ENCODE measurements at places on chromosomes 7 and 10.
A peak's percentile ranks its signal among the peaks of the same experiment; 100 is the strongest.

GRCh38 chr7:94222516-94222915, 172.2 kb upstream of the COL1A2 start:
- DNase-seq: no peak

- DNase-seq: no peak
Measured at GRCh38 chr10:130354976-130355795, 219.0 kb downstream of the GLRX3 start.

DNA sequence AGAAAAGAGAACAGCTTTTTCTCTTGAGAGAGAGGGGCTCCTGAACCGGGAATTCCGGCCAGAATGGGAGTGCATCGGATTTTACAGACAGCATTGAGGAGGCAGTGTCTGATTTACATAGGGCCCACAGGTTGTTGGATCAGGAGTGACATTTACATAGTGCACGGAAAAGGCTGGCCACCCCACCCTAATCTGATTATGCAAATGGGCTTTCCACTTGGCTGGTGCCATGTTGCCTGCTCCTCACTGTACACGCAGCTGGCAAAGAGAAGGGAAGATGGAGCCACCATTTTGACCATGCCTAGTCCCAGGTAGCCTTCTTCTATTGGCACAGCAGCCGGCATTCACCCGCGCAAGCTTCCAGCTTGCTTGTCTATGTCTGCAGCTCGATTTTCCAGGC, 77.5 kb upstream of the FAM171A1 start:
- DNase-seq: no peak

DNA sequence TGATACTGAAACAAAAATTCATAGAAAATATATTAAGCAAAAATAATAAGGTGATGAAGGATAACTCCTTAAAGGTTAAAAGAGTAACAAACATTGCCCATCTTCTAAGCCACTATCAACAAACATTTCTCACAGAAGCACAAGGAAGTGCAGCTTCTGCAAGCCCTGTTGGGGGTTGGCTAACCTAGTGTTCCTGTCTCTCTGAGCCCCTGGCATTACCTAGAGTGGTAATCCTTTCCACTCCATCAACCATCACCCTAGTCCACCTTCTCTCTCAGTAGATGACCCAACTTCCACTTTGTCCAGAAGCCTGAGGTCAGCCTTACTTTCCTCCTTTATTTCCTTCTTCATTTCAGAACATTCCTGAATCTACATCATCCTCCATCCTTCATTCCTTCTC, 59.7 kb downstream of the HIPK2 start:
- DNase-seq: no peak

DNA sequence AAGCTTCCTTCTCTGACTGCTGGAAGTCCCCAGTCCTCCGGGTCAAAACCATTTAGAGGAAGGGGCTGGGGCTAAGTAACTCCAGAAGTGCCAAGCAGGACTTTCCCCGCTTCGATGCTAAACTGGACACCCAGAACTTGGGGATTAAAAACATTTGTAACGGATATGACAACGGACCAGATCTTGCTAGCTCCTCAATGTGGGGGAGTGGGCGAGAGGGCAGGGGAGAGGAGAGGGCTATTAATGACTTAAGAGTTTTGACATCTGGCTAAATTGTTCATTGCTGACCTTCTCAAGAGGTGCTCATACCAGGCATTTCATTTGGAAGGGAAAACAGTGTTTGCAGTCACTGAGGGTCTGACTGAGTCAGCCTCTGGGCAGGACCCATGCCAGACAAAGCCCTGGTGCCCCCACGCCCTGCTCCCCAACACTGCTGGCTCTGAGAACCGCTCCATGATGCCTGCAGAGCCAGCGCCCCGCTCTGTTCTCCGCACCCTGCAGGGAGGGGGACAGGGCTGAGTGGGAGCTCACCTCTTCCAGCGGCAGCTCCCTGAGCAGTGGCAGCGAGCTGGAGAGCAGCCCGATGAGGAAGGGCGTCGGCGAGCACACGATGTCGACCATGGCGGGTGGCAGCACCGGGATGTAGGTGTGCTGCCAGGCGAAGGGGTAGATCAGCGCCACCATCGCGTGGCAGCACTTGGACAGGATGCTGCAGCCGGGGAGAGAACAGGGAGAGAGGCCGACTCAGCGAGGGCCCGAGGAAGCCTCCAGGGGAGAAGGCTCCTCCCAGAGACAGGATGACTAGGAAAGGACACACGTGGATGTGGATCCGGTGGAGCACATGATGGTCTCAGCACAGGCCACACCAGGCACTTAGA, 47.7 kb upstream of the MKRN1 start:
- DNase-seq: no peak

GRCh38 chr10:92011560-92012214, 88.1 kb downstream of the BTAF1 start:
- DNase-seq: no peak

DNA sequence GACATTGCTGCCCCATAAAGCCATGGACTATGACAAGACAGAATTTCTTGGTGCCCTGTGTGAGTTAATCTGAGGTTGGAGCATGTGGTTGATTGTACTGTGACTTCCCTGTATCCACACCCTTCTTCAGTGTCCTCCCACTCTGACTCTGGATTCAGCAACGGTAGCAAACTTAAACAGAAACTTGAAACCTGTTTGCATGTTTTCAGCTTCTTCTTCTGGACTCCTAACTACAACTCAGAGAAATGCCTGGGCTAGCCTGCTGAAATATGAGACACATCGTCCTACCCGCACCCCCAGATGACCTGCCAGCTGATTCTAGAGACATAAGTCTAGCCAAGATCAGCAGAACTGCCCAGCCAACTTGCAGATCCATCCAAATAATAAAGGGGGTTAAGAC, 78.4 kb downstream of the IPMK start:
- no peak for DNase-seq

DNA sequence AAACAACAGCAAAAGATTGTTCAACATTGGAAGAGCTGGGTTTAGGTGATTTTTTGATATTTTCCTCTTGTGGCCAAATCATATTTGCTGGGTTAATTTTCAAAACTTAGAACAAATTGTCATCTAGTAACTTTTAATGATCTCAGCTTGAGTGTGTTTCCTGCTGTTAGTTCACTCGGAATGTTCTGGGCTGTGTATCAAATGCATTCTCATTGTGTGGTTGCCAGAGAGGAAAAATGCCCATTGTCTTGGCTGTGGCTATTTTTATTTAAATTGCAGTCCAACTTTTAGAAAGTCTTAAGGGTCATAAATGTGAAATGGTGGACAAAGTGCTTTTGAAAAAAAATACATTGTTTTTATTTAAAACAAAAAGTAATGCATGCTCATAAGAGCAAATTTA, 542.0 kb downstream of the TNS3 start:
- DNase-seq: no peak

DNA sequence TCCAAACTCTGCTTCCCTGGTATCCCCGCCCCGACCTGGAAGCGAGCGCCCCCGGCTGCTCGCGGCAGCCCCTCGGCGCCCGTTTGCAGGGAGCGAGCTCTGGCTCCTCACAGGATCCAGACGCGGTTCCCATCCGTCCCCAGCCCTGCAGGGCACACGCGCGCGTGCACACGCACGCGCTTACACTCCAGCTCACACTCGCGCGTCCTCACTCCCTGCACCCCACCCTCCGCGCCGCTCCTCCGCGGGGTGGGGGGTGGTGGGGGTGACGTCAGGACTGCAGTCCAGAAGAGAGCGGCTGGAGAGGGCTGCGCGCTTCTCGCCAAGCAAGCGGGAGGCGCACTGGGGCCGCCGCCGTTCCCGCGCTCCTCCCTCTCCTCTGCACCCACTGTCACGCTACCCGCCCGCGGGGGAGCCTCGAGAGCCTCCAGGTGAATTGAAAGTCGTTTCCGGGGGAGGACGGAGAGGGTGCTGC, 255.6 kb downstream of the OTUD1 start:
- DNase-seq: no peak

- DNase-seq: no peak
Measured at GRCh38 chr7:112433289-112433688, 17.0 kb upstream of the IFRD1 start.

GRCh38 chr10:50452603-50453002, 171.2 kb downstream of the SGMS1 start:
- no peak for DNase-seq

GRCh38 chr7:27200761-27201579, 1.1 kb upstream of the HOXA13 start:
- no peak for DNase-seq

GRCh38 chr10:44792119-44792775, 118.9 kb upstream of the TMEM72 start:
- no peak for DNase-seq

DNA sequence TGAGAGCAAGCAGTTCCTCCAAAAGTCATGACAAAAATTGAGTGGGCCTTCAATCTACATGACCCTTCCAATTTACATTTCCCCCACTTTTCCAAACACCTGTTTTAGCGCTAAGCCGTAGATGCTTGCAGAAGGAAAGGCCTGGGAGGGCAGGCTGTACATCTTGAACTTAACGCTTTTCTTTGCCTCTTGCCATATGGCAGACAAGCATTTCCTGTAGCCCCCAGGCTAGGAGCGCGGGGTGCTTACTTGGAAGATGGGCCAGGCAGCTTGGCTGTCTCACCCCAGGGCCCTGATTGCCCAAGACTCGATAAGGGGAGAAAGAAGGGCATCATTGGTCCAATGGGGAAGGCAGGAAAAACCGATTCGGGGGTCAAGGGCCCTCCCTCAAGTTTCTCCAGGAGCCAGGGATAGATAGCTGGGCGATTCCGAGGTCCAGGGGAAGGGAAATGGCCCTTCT, 1.8 kb downstream of the HOXA10 start:
- DNase-seq: no peak

- no peak for DNase-seq
Measured at GRCh38 chr10:21141946-21142492, 244.9 kb upstream of the NEBL start.

DNA sequence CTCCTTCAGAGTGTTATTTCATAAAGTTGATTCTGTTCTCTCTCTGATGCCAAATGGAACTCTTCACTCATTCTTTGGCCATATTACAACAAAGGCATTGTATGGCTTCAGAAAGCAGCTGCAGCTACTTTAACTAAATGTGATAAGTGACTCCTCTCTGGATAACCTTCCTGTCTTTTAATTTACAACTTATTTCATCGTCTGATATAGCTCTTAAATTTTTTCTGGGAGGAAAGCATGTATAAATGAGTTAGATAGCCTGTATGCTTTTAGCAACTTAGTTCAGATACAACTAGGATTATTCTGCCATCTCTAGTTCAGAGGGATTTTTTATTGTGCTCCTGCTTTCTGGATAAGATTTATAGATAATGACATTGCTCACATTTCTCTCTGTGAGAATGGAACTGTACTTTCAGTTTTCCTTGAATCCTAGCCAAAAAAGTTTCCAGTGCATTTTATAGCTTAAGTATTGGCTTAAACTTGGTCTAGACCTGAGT, 57.5 kb downstream of the KLHDC10 start:
- no peak for DNase-seq

DNA sequence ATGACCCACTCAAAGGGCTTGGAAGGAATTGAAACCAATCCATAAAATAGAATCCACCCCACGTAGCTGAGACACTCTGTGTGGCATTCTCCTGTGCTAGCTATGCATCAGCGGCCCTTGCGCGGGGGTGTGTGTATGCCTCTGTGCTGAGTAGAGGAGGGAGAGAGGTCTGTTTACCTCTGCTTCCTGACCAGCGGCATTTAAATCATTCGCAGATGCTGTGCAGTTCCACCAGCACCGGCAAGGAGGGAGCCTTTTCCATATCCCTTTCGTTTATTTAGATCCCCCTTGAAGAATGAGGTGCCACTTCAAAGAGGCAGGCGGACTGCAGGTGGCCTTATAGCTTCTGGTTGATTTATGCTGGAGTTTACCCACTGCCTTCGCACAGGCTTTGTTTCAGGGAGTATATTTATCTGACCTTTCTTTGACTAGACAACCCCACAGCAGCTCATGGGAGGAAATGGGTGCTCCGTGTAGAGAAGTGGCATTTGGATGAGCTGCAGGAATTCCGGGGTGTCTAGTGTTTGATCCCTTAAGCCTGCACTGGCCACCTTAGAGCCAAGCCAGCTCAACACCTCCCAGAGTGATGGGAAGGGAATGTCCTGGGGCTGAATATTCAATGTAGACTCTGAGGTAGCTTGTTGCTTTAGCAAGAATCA, 11.4 kb downstream of the C10orf53 start:
- no peak for DNase-seq

DNA sequence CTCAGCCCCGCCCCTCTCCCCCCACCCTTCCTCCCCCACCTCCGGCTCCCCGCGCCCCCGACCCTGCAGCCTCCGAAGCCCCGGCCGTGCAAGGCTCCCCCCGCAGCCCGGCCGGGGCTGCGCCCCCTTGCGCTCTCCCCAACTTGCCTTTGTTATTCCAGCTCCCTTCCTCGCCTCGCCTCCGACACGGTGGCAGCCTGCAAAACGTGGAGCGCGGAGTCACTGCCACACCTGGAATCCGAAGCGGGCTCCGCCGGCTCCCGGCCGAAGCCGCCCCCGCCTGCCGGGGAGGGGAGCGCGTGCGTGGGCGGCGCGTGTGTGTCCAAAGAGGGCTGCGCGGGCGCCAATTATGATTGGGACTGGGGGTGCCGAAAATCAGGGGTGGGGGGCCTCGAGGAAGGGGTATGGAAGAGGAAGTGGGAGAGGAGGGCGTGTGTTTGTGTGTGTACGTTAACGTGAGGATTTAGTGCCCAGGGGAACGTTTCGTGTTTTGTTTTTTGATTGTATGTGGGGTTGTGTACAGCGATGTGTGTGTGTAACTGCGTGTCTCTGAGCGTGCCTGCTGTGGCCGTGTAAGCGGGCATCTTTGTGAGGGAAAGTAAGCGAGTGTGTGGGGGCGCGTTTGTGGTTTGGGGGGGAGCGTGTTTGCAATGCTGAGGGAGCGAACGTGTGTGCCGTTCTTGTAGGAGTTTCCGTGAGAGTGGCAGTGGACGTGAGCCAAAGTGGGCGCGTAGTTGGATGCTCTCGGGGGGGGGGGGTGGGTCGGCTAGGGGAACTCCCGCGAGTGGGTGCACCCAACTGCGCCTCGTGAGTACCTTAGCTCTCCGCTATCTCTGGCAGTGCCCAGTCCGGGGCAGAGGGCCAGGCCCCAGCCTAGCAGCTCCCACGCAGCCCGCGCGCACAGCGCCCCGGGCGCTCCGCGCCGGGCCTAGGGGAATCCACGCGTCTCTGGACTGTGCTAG, 1.2 kb upstream of the ZMIZ1 start:
- peak; percentile 57 for DNase-seq

DNA sequence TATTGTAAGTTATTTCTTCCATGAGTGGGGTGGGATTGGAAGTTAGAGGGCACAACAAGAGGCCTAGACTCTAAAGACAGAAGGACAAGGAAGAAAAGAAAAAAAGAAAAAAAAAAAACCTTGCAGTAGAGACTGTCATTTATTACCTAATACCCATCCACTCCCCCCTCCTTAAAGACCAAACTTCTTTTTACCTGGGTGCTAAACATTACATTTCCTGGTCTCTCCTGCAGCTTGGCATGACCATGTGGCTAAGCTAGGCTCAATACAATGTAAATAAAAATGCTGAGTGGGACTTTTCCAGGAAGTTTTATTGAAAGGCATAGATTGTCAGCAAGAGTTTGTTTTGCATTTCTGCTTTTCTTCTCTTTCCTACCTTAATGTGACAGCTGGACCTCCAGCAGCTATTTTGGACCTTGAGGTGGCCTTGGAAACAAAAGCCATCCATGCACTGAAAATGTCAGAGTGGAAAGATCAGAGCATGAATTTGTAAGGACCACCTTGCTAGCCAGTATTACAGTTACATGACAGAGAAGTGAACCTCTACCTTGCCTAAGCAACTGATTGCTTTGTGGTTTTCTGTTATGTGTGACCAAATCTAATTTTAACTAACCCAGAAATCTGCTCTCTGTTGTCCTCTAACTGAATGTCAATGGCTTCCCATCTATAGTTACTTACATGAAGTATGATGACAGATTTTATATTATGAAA, 81.3 kb upstream of the SFMBT2 start:
- DNase-seq: no peak

Measured in activated CD8-positive, alpha-beta memory T cell treated with anti-CD3 and anti-CD28 coated beads for 1 hour (primary cell).